ENCODE measurements at places on chromosomes 5 and 9.

DNA sequence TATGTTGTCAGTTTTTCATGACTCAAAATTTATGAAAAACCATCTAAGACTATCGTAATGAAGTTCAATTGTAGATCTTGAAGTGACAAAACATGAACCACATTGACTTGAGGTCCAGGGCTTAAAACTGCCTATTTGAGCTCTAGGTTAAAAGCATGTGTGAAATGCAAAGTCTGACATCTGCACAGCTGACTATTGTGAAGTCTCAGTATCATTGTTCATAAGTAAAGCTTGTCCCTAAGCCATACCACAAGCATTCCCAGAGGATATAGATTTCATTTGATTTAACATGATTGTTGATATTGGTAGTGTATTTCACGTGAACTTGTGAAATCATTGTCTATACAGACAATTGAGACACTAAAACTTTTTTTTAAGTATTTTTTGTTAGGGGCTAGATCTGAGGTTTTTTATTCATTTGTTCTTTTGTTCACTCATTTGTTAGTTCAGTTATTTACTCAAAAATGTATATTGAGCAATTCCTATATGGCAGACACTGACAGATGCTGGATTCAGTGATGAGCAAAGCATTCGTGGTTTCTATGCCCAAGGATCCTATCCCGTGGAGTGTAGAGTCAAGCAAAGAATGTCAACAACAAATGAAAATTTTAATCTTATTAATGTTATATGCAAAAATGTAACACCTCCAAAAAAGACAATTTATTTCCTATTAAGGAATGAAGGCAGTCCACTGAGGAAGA is 485.2 kb downstream of the RAB3C start:
- DNase-seq, result no peak

GRCh38 chr9:70011366-70011765 is 32.3 kb upstream of the MAMDC2 start:
- no peak for DNase-seq

DNA sequence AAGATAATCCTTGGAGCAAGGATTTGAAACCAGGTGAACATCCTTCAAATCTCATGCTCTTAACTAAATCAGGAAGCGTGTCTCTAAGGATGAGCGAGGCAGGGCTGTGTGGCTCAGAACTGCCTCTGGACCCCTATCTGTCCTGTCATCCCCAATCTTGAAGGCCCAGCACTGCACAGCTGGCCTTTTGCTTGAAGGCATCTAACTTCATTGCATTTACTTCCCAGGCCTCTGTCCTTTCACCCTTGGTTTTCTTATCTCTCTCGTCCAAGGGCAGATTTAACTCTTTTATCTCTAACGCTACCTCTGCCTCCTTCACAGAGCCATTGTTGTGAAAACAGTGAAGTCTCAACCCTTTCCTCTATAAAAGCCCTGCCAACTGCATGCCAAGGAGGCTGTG is 83.8 kb downstream of the UGCG start:
- no peak for DNase-seq

GRCh38 chr5:68010740-68011139 is 204.8 kb upstream of the PIK3R1 start:
- DNase-seq, result no peak

GRCh38 chr5:126544087-126544740 is 50.8 kb downstream of the ALDH7A1 start:
- DNase-seq, result peak; percentile 66

DNA sequence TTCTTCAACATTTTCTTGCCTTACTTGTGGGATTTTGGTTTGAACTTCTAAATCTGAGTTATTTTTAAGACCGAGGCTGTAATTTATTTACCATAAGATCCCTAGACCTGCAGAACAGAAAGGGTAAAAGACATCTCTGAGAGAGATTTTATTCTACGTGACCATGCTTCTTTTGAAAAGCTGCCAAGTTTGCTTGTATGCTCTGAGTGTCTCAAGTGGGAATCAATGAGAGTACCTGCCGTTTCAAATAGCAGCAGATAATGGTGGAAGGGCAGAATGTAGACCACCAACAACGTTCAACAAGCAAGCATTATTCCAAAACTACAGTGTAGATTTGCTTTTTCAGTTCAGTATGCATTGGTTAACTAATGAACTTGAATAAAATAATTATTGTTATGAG is 108.6 kb upstream of the MINAR2 start:
- no peak for DNase-seq

DNA sequence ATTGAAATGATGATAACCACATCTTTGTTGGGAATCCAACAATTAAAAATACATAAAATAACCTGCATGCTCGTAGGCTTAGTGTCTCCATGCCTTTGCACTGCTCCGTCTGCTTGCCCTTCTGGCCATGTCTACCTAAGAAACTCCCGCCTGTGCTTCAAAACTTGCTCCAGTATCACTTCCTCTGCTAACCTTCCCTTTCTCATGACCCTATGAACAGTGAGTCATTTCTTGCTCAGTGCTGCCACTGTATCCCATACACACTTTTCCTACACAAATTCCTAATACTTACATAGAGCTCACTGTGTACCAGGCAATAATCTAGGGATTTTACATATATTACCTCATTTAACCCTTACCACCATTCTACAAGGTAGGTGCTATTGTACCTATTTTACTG is 33.5 kb downstream of the TMEM245 start:
- no peak for DNase-seq

- DNase-seq, result no peak
Observed at GRCh38 chr5:180047667-180048066, 23.9 kb downstream of the RNF130 start.

GRCh38 chr5:158802941-158803341 is 296.8 kb downstream of the EBF1 start:
- DNase-seq, result no peak

GRCh38 chr5:86461169-86461956 is 156.4 kb upstream of the COX7C start:
- DNase-seq, result no peak

DNA sequence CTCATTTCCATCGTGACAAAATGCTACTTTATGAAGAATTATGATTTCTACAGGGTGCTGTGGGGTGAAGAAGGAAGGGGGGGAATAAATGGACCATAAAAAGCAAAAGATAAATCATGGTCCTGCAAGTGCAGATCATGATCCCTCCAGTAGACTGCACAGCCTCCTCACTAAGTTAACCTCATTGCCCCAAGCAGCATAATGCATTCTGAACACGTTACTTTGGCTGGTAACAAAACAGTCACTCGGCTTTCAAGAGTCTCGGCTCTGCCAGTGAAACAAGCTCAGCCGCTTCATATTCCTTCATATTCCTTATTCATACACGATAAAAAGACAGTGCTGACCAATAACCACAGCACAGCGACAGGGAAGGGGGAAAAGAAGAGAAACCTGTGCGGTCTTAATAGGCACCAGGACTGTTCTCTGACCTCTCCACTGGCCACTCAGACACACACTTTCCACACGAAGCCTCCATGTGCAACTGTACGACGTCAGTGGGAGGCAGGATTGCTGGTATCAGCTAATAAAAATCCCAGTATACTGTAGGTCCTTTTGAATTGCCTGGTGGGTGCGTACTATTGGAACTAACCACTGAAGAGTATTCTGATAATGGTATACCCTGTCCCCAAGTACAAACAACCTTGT is 60.5 kb downstream of the ANKH start:
- DNase-seq, result no peak

GRCh38 chr5:38807570-38808483 is 38.0 kb upstream of the OSMR start:
- no peak for DNase-seq

- no peak for DNase-seq
Observed at GRCh38 chr9:127210851-127211730, 53.5 kb upstream of the GARNL3 start.

DNA sequence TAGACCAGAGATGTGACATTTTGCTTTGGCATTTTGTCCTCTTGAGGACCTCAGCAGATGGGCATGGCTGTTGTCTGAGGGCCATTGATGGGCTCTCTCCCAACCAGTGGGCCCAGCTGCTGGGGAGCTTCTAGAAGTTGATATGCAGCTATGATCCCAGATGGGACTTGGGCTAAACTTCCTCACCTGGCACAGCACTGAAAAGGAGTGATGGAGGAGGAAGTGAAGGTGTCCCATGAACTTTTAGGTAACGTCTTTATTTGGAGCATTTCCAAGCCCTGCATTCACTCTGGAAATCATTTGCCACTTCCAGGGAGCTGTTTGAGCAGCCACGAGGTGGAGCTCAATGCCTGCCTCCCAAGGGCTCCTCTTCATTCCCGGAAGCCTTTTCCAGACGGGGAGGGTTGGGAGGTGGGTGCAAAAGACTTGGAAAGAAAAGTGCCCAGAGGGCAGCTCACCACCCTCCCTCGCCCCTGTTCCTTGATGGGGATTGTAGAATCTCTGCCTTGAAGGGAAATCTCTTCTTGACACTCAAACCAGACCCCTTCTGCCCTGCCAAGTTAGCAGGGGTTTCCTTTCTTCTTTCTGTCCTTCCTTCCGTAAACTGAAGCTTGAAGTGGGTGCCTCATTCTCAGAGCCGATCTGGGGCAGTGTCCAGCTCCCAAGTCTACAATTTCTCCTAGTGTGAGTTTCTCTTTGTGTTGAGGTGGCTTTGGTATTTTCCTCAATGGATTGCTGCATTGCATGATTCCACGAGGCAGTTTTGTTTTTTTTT is 18.1 kb upstream of the NEUROG1 start:
- peak; percentile 75 for DNase-seq

DNA sequence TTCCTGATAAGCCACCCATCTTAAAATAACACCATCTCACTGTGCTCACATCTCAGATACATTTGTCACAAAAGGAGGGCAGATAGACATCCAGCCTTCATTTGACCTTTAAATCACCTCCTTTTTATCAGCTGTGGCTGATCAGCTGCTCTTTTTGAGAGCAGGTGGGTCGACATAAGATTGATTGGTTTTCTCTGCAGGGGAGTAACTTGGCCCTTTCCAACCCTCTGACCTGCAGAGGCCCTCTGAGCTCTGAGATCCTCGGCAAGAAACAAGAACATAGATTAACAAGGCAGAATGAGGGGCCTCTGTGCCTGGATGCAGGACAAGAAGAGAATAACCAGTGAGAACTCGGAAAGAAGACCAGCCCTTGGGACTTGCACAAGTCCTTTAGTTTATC is 33.5 kb upstream of the GLRA1 start:
- DNase-seq, result no peak

GRCh38 chr9:111151537-111151936 is 113.3 kb upstream of the LPAR1 start:
- no peak for DNase-seq

- peak; percentile 37 for DNase-seq
Observed at GRCh38 chr9:121835587-121836365, 184.3 kb downstream of the DAB2IP start.

GRCh38 chr5:135739383-135739981 is 95.0 kb upstream of the SLC25A48 start:
- peak; percentile 38 for DNase-seq

Data from islet precursor cell (in vitro differentiated cells).